Bronchial smooth muscle cell (primary cell): ENCODE measurements at places on chromosomes 7 and 10. TPM values are rescaled to one million over a fixed set of nuclear protein-coding genes. Genes with fewer than 3 reads are reported as not detected.

Gene DMTF1
- 40.8 and 68.6 TPM in 2 replicates for total RNA-seq

Gene LIPF
- total RNA-seq, result not detected in 2 replicates

Gene AMPH
- 1.6 and 3.0 TPM in 2 replicates for total RNA-seq

Gene WNT2
- 0.63 and 5.8 TPM in 2 replicates for total RNA-seq

Gene MYO1G
- total RNA-seq, result under 0.01 TPM in 2 replicates

Gene TMEM196
- not detected in 2 replicates for total RNA-seq

Gene RHOBTB1
- total RNA-seq, result 9.9 and 15.5 TPM in 2 replicates

Gene SFMBT2
- total RNA-seq, result 0.17 and 0.47 TPM in 2 replicates

Gene FEZF1
- not detected in 2 replicates for total RNA-seq

Gene ZNF804B
- total RNA-seq, result not detected in 2 replicates

Gene NEUROD6
- not detected in 2 replicates for total RNA-seq

Gene CYP3A4
- not detected in 2 replicates for total RNA-seq

Gene TRPV5
- total RNA-seq, result not detected in 2 replicates

Gene HDAC9
- total RNA-seq, result 2.1 and 3.5 TPM in 2 replicates

Gene METTL2B
- 18.9 and 20.3 TPM in 2 replicates for total RNA-seq

Gene KAZALD1
- total RNA-seq, result 84.3 and 155 TPM in 2 replicates

Gene CCDC146
- total RNA-seq, result 2.1 and 2.8 TPM in 2 replicates

Gene LRRD1
- total RNA-seq, result under 0.01 TPM in 1 of 2 replicates, not detected in the other

Gene RAPGEF5
- total RNA-seq, result 0.95 and 1.3 TPM in 2 replicates

Gene HOXA7
- total RNA-seq, result under 0.01 TPM in 1 of 2 replicates, not detected in the other

Gene IGFBP3
- 17.4 and 21.3 TPM in 2 replicates for total RNA-seq

Gene NME8
- not detected in 2 replicates for total RNA-seq

Gene XRCC2
- total RNA-seq, result 0.26 and 0.47 TPM in 2 replicates

Gene DNTT
- total RNA-seq, result not detected in 2 replicates
